ENCODE measurements at places on chromosomes 2 and 18. TPM values are rescaled to one million over a fixed set of nuclear protein-coding genes. Genes with fewer than 3 reads are reported as not detected.
A peak's percentile ranks its signal among the peaks of the same experiment; 100 is the strongest.

DNA sequence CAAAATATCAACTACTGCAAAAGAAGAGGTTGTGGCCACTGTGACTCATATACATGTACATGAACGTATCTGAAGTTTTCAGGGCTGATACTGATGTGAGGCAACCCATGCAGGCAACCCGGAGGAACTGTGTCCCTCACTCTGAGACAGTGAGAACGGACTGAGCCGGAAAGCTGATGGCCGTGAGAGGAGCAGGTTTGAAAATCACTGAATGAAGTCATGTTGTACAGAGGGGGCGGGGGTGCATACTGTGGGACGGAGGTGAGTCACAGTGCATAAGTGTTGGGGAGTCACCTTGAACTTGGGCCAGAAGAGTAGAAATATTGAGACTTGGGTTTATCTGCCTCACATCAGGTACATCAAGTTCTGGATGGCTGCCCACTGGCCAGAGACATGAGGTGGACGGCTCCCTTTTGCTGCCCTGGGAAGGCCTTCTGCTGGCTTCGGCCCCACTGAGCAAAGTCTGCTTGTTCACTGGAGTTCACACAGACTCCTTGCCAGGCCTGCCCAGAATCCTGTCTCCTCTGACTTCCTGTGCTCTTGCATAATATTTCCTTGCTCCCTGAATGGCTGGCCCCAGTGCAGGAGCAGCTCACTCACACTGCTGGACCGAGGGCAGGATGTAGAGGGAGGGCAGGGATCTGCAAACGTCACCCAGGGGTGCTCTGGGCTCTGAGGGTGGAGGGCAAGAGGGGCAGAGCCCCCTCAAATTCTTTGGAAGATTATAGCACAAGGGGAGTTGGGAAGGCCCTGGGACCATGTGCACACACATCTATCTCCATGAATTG lies 18.1 kb downstream of the EPAS1 start:
- H3K27me3 ChIP-seq: no peaks in the 10 kb centered on the region
- peaks cover 8% of the 10 kb centered on the region for H3K36me3 ChIP-seq
- H3K4me1 ChIP-seq: peaks cover 96% of the 10 kb centered on the region

Gene LOXL3
- total RNA-seq: 12.1 TPM

- DNase-seq: no peak
- H3K36me3 ChIP-seq: no peaks in the 10 kb centered on the region
- H3K4me3 ChIP-seq: no peak overlapping the region
- H3K27ac ChIP-seq: no peak overlapping the region
- H3K27me3 ChIP-seq: no peaks in the 10 kb centered on the region
Measured at GRCh38 chr18:34661464-34662087, 48.5 kb upstream of the DTNA start.

- H3K27ac ChIP-seq: no peak overlapping the region
- H3K4me3 ChIP-seq: no peak overlapping the region
- no peak for DNase-seq
- no peaks in the 10 kb centered on the region for H3K27me3 ChIP-seq
Measured at GRCh38 chr2:22536133-22536532, 848.8 kb upstream of the KLHL29 start.

Gene EMX1
- not detected for total RNA-seq

GRCh38 chr2:12456293-12457106 lies 260.2 kb upstream of the TRIB2 start:
- H3K27me3 ChIP-seq: no peaks in the 10 kb centered on the region
- peak overlapping the region; percentile 24 for H3K4me3 ChIP-seq
- H3K36me3 ChIP-seq: no peaks in the 10 kb centered on the region
- peaks cover 35% of the 10 kb centered on the region for H3K4me1 ChIP-seq
- H3K27ac ChIP-seq: peak overlapping the region; percentile 80

DNA sequence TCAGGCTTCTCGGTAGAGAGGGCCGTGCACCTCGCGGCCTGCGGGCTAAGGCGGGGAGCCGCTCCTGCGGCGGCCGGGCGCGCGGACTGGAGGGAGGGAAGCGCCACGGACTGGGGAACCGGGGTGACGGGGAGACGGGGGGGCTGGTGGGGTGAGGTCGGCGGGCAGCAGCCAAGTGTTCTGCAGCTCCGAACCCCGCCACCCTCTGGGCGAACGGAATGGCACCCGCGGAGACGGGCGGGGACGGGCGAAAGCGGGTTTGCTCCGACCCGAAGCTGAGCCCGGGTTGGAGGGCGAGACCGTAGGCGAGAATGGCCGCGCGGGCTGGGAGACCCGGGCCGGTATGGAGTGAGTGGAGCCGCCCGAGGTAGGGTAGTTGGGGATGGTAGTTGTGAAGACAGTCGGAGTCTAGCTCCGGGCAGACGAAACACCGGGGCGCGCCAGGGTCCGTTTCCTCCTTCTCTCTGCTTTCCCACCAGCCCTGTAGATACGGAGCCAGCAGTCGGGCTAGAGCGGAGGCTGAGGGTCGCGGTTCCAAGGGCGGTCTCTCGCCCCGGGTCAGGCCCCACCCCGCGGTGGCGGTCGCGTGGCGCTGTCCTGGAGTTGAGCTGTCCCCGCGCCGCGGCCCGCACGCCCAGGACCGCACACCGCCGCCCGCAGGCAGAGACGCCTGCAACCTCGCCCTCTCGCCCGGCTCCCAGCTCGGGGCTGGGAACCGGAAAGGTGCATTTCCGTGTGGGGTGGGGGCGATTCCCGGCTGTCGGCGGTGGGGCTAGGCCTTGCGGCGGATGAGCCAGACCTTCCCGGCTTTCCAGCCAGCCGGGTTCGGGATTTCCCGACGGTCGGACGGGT lies 160.3 kb upstream of the SIX2 start:
- peak overlapping the region; percentile 28 for H3K27ac ChIP-seq
- DNase-seq: no peak
- peaks cover 85% of the 10 kb centered on the region for H3K27me3 ChIP-seq
- no peaks in the 10 kb centered on the region for H3K36me3 ChIP-seq
- H3K4me3 ChIP-seq: peak overlapping the region; percentile 51

GRCh38 chr18:79484661-79485621 lies 89.2 kb downstream of the NFATC1 start:
- DNase-seq: peak; percentile 43
- no peaks in the 10 kb centered on the region for H3K4me1 ChIP-seq
- no peaks in the 10 kb centered on the region for H3K27me3 ChIP-seq

All from lower lobe of right lung (tissue), 2 donors.